Ovary (tissue), 10 donors: ENCODE measurements at places on chromosomes 12 and 14. TPM values are rescaled to one million over a fixed set of nuclear protein-coding genes. Genes with fewer than 3 reads are reported as not detected.

The ZDHHC22 gene
- total RNA-seq: not detected

The KRT73 gene
- total RNA-seq: not detected

The PLD4 gene
- total RNA-seq: 1.1 TPM

The CD4 gene
- 3.2 TPM for total RNA-seq

- DNase-seq: no peak
Measured at GRCh38 chr12:108526482-108527165, 11.5 kb downstream of the FICD start.
